DMS 273 treated with DMSO at 0.1 percent for 48 hours (cell line): ENCODE measurements at places on chromosomes 7 and 10.

DNA sequence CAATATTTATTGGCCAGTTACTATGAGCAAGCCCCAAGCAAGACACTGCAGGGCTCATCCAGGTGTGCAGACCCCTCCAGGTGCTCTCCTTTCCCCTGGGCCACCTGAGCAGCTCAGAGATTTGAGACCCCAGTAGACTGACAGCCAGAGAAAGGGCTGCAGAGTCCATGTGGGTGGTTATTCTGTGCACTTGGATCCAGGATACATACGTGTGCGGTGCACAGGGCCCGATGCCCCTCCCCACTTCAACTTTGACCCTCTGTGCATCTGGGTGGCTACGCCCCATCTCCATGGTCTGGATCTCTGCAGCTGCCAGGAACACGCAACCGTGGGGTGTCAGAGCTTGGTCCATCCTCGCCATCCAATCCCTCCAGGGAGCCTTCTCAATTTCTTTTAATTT lies 72.9 kb downstream of the MKI67 start:
- DNase-seq: no peak

GRCh38 chr7:50423860-50424259 lies 26.3 kb downstream of the FIGNL1 start:
- no peak for DNase-seq

DNA sequence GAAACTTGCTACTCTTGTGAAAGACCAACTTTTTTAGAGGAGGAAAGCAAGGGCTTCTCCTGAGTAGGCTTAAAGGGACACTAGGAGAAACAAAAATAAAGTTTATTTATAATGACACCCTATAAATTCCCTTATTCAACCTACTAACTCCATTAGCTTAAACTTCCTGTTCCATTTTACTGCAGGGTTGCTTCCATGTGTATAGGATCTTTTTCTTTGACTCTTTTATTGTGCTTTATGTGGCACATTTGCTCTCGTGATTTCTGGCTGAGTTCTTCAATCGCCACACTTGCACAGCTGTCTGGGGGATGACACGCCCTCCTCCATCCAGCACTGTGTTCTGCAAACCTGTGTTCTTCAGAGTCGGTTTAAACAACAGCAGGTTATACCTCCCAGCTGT lies 225.7 kb upstream of the NPVF start:
- DNase-seq: no peak

- DNase-seq: peak; percentile 34
Measured at GRCh38 chr7:50632561-50633413, 67.6 kb upstream of the DDC start.

DNA sequence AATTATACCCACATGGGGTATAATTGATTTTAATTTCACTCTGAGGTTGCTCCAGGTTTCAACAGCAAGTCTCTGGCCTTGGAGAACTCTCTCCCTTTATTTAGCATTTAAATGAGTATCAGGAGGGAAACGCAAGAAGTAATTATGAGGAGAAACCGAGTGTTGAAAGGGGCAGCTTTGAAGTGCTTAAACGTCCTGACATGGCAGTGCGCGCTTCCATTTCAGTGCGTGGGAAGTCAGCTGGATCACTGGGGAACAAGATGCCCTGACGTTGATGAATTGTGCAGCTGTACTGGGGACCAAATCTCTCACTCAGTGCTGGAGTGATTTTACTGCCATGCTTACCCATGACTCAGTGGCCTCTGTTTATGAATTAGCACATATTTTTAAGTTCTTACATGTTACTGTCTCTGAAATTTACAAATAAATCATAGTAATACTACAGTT lies 106.0 kb upstream of the PRR15 start:
- no peak for DNase-seq

DNA sequence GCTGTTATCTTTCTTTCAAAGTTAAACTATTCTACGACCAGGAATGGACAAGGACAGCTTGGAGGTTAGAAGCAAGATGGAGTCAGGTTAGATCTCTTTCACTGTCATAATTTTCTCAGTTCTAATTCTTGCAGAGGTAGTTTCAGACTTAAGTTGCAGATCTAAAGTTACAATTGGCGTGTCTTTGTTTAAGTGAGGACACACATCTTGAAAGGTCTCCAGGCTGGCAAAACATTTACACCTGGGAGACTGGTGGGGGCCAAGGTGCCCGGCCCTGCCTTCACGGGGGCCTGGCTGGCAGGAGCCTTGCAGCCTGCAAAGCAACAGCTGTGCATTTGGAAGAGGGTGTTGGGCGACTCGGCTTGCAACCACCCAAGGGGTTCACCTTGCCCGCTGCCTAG lies 1.7 kb upstream of the DYNC2I1 start:
- DNase-seq: no peak

DNA sequence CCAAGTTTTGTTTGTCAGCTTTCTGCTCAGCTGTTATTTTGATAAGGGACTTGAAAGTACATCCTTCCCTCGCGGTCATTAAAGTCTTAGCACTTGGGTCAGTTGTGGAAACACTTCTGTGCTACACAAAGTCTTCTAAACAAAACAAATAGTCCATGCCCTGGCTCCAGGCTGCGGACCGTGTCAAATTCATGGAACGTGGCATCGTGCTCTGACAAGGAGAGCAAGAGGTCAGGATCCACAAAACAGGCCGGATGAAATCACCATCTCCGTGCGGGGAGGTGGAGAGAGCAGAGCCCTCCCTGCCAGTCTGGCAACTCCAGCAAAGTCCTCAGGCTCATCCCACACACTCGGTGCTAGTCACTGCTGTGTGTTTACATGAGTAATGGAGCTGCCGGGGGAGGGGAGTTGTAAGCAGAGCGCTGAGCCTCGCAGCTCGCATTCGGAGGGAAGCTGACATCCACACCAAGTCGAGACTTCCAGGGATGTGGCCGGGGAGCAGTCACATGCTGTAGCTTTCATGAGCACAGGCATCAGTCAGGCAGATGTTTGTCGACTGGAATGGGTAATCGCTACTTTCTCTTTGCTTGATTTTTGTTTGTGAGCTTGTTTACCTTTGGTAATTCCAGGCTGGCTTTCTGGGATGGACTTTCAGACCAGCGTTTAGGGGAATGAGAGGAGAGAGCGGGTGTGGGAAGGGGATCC lies 147.6 kb downstream of the ARID5B start:
- DNase-seq: peak; percentile 7

- no peak for DNase-seq
Measured at GRCh38 chr7:1679326-1679965, 9.4 kb downstream of the ELFN1 start.

DNA sequence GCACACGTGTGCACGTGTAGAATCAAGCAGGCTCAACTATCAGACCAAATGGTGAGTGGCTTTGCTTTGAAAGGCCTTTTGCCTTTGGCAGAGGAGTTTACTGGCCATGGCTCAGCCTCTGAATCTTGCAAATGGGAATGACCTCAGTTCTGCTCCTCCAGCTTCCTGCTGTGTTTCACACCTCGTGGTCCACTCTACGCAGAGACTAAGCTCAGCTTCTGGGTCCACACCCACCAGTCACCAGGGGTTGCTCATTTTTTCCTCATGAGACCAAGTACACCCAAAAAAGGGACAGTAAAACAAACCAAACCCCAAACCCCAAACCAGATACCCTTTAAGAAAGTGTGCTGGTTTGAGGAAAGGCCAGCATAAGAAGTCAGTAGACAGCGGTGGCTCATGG lies 236.4 kb downstream of the DNAJB6 start:
- no peak for DNase-seq

- DNase-seq: no peak
Measured at GRCh38 chr7:146411975-146412374, 295.4 kb downstream of the CNTNAP2 start.

DNA sequence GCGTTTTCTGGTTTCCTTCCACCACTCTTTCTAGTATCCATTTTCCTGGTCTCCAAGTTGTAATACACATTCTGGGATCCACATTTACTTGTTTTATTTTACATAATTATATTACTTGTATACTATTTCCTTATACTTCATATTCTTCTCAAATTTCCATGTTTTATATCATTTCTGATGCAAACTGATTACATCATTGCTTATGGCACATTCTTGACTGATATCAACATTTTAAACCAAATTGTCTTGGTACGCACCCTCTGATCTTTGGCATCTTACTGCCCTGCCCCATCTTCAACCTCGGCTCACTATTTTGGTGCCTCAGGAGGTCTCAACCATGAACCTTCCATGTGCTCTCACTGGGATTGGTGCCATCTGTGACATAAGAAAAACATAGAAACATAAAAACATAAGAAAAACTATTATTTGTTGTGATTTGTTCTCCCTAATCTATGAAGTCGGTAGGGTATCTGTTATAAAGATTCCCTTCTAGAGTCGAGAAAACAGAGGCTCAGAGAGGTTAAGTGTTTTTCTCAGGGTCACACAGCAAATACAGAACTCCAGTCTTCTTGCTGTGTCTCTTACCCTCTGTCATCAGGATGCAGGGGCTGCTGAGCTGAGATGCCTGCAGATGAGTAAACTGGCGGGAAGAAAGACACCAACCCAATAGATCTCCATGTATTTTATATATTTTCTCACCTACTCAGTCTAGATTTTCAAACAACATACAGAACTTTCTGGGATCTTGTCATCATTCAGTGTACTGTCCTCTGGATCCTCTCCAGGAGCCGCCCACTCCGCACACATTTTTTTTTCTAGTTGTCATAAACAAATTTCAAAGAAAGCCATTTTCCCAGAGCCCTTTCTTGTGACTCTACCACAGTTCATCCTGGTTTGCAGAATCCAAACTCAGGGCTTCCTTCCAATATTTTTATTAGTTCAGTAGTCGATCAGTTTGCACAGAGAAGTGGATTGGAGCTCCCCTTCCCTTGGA lies 79.5 kb downstream of the PARP12 start:
- DNase-seq: no peak

- no peak for DNase-seq
Measured at GRCh38 chr7:45054442-45054841, 34.3 kb downstream of the NACAD start.

- no peak for DNase-seq
Measured at GRCh38 chr7:129951226-129952085, 1.3 kb downstream of the UBE2H start.

- DNase-seq: no peak
Measured at GRCh38 chr7:11458736-11459483, 373.1 kb downstream of the THSD7A start.

DNA sequence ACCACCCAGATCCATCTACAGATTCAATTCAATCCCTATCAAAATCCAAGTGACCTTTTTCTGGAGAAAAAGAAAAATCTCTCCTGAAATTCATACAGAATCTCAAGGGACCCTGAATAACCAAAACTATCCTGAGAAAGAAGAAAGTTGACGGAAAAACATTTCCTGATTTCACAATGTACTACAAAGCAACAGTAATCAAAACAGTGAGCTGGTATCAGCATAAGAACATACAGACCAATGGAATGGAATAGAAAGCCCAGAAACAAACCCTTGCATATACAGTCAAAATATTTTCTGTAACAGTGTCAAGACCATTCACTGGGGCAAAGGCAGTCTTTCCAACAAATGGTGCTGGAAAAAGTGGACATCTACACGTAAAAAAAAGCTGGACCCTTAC lies 89.9 kb downstream of the JMJD1C start:
- no peak for DNase-seq

GRCh38 chr7:121516821-121517220 lies 120.7 kb upstream of the FAM3C start:
- no peak for DNase-seq

GRCh38 chr7:157003756-157004520 lies 6.5 kb downstream of the MNX1 start:
- no peak for DNase-seq

GRCh38 chr7:112510001-112510742 lies 29.4 kb downstream of the LSMEM1 start:
- DNase-seq: no peak

- DNase-seq: no peak
Measured at GRCh38 chr10:101066146-101066895, 4.5 kb downstream of the KAZALD1 start.

DNA sequence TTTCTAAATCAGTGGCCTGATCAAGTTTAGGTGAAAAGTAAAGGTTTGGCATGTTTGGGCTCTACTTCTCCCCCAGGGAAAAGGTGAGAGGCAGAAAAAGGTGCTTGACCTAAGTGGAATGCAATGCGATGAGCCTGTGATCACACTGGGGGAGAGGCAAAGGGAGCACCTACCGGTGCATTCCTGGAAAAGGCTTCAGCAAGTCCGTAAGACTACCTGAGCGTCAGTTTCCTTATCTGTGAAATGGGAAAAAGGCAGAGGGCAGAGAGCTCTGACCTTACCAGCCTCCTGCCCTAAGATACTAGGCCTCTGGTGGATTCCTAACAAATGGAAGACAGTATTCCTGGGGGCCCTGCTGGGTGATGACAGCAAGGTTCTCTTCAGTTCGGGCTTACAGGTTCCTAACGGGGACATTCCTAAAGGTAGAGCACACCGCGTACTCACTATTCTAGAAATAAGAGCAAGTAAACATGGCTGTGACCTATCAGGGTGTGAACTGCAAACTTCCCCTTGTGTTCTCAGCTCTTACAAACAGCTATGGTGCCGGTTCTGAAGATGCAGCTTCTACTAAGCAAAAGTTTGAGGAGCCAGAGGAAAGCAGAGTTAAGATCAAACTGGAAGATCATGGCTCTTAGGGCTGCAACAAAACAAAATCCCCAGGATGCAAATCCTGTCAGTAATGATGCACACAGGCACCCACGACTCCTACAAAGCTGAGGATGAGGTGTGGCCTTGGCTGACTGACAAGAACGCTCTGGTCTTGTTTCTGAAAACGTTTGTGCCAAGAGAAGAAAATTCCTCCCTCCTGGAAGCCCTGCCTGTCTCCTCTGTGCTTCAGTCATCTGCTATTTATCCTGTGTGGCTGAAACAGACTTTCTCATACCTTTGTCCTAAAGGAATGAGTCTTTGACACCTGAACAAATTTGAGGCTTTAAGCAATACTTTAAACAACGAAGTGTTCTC lies 13.3 kb upstream of the ACSL5 start:
- DNase-seq: no peak

- DNase-seq: peak; percentile 18
Measured at GRCh38 chr10:11724938-11725776, 17.0 kb upstream of the ECHDC3 start.
